Activated CD4-positive, alpha-beta T cell treated with anti-CD3 and anti-CD28 coated beads for 36 hours (primary cell): ENCODE measurements at places on chromosomes 12 and 14. TPM values are rescaled to one million over a fixed set of nuclear protein-coding genes. Genes with fewer than 3 reads are reported as not detected.

Gene KRT2
- not detected for total RNA-seq

Gene KLRG1
- 2.7 TPM for total RNA-seq

Gene TMEM30B
- total RNA-seq = 2.1 TPM

Gene PARPBP
- total RNA-seq = 26.4 TPM

Gene RFC5
- 78.9 TPM for total RNA-seq

Gene FOXG1
- total RNA-seq = not detected

Gene P2RX2
- total RNA-seq = not detected

Gene OXA1L
- 148 TPM for total RNA-seq

Gene NRXN3
- total RNA-seq = not detected

Gene RND1
- total RNA-seq = 3.3 TPM

Gene KLHL33
- total RNA-seq = 0.05 TPM

Gene MANSC4
- not detected for total RNA-seq

Gene IPO4
- total RNA-seq = 73.7 TPM
